ENCODE measurements at places on chromosomes 16 and 17.

DNA sequence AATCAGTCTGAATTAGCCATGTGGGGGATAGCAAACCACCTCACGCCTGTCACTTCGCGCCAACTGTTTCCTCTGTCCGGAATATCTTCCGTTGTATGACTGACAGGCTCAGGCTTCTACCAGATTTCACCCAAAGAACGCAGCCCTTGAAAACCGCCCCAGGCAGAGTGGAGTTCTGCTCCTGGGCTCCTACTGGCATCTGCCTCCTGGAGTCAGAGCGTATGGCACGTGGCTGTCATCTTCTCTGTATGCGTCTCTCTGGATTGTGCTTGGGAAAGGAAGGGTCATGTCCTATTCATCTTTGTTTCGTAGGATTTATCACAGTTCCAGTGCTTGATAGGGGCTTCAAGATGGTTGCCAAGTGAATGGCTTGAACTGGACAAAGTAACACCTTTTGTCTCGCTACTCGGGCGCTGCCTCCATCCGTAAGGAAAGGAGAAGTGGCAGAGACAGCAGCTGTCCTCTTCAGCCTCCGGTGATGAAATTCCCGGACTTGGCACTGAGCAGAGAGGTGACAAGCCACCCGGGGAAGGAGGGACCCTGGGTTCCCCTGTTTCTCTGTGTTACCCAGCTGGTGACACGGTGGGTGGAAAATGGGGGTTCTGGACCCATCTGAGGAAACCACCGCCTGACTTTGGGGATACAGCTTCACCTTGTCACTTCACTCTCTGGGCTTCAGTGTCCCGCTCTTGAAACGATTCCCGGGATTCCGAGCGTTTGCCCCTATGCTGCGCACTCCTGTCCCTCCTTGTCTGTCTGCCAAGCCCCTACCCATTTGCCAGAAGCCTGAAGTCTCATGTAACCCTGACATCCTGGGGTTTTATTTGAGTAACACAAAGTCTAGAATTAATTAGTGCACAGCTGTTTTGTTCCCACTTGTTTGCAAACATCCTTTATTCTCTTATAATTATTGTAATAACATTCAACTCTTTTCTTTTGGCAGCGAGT is 13.9 kb downstream of the KIAA0513 start:
- no peak for DNase-seq

DNA sequence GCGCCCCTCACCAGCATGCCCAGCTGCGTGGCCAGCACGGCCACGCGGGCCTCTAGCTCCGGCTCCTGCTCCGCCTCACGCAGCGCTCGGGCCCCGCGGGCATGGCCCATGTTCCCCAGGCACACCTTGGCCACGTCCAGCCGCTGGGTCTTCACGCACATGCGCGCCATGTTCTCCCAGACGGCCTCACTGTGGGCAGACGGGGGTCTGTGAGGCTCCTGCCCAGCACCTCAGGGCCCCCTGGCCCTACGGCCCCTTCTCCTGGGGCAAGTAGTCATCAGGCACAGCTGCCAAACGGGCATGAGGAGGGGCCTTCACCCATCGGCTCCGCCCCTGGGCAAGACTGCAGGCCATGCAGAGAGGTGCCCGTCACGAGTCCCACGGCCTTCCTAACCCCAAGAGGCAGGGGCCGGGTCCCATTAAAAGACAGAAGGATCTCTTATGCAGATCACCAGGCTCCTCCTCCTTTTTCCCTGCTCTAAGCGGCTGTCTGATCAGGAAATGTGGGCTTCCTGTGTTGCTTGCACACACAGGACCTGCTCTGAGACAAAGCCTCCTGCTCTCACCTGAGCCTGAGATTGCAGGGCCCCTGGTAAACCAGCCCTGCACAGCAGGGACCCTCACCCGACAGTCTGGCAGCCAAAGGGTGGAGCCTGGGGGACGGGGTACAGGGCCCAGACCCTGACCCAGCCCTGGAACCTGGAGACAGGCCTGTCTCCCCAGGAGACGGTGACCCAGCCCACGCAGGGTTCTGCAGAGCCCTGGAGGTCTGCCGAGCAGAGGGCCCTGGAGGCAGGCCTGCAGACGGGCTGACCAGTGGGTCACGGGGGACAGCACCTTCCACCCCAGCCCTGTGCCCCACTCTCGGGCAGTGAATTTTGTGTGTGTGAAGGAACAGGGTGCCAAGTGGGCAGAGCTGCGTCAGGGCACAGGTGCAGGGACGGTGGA is 6.6 kb upstream of the TMEM204 start:
- no peak for DNase-seq

DNA sequence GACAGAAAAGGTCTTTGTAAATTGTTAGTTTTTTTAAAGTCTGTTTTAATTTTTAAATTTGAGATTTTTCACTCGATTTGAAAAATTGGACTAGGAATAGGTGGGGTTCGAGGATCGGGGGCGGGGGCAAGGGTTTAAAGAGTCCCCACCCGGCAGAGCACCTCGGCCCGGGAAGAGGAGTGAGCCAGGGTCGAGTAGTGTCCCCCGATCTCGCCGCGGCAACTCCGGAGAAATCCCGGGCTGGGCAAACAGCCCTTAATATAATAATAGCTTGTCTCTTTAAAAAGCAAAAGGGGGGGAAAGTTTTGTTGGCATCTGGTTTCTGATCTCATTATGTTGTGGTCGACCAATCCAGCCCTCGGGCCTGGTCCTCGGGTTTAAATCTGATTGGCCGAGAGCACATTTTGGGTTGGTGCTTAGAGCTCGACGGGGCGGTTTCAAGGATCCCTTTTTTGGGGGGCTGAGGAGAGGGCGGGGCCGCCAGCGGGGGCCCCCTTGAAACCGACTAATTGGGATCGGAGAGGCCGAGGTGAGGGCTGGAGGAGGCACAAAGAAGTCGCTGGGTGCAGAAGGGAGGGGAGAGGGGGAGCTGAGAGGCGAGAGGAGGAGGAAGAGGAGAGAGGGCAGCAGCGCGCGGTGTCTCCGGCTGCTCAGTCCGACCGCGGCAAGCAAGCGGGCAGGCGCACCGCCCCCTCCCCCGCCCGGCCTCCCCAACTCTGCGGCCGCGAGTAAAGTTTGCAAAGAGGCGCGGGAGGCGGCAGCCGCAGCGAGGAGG is at the start of gene FZD2:
Gene FZD2, plus strand, starts transcription at position 653 of the 775 bp plus-strand sequence. CDS start 205 bp downstream, outside the sequence.
- DNase-seq = peak; percentile 23

- no peak for DNase-seq
Measured at GRCh38 chr16:85999778-86000177, 100.8 kb downstream of the IRF8 start.

- DNase-seq = peak; percentile 18
Measured at GRCh38 chr17:6435968-6436367, 1.0 kb upstream of the AIPL1 start.

- no peak for DNase-seq
Measured at GRCh38 chr16:54699656-54700055, 231.0 kb upstream of the IRX5 start.

- no peak for DNase-seq
Measured at GRCh38 chr16:10895053-10895946, 18.3 kb downstream of the CIITA start.

Data from stimulated activated CD8-positive, alpha-beta memory T cell treated with anti-CD3 and anti-CD28 coated beads, Interleukin-4, amount 100 ng/mL, for 1 hour (primary cell).